ENCODE measurements at places on chromosomes 4 and X. TPM values are rescaled to one million over a fixed set of nuclear protein-coding genes. Genes with fewer than 3 reads are reported as not detected.

Gene OPHN1
- 5.6 TPM for total RNA-seq

- no peak for DNase-seq
These were observed 291.7 kb downstream of the KCNIP4 start for GRCh38 chr4:21656832-21657231.

Gene HSFX2
- total RNA-seq, result not detected

- DNase-seq, result no peak
These were observed 461.0 kb upstream of the GALNT7 start for GRCh38 chr4:172707622-172708021.

Gene MXRA5
- total RNA-seq, result 0.21 TPM

DNA sequence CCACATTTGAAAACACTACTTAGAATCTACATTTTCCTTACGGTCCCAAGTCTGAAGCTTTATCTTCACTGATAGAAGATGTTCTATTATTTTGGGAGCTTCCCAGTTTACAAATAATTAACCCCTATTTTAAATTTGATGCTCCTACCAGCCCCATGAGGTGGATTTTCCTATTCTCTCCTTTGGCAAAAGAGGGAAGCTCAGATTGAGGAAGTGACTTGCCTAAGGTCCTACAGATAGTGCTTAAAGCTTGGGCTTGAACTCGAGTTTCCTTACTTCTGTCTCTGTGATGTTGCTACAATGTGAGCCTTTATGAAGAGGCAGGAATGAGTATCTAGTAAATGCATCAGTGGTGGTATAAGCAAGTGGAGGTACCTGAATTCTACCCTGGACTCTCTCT, 27.5 kb downstream of the HEPH start:
- no peak for DNase-seq

GRCh38 chrX:73940893-73941470, 363.0 kb upstream of the ZCCHC13 start:
- DNase-seq, result no peak

- DNase-seq, result no peak
These were observed 6.8 kb upstream of the OCIAD2 start for GRCh38 chr4:48913346-48913745.

GRCh38 chrX:54564936-54565335, 34.9 kb downstream of the GNL3L start:
- no peak for DNase-seq

- DNase-seq, result no peak
These were observed 127.3 kb upstream of the WDR1 start for GRCh38 chr4:10243856-10244255.

Gene GRPR
- 1.7 TPM for total RNA-seq

Gene FAM241A
- 6.8 TPM for total RNA-seq

DNA sequence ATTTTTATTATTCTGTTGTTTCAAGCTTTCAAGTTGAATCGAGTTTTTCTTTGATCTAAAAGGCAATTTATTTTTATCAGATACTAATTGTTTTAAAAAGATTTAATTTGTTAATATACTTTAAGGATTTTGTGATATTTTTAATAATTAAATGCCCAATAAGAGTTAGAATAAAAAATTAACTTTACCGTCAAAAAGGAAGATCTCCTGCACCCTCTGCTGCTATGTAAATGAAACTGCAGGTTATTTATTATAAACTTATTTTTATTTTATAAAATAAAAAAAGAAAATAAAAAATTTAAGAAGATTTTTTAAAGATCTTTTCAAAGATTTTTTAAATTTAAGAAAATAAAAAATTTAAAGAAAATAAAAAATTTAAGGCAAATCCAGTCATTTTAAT, 166.1 kb downstream of the CCSER1 start:
- DNase-seq, result no peak

Gene SPACA5
- not detected for total RNA-seq

DNA sequence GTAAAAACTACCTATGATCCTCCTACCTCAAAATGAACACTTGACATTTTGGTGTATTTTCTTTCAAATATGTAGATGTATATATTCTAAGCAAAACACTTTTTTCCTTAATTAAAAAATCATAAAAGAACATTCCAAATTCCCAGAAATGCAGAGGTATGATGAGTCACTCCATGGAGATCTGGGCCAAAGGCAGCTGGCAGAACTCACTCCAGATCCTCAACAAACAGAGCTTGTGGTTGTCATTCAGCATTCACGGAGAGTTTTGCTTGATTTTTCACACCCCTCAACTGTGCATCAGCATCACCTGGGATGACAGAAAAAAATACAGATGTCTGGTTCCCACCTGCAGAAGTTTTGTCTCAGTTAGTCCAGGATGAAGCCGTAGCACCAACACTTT, 144.6 kb downstream of the KIT start:
- no peak for DNase-seq

GRCh38 chrX:77975755-77976154, 6.3 kb upstream of the PGAM4 start:
- no peak for DNase-seq

- DNase-seq, result no peak
These were observed 35.3 kb upstream of the SPRY1 start for GRCh38 chr4:123361195-123361861.

- DNase-seq, result no peak
These were observed 448.5 kb downstream of the TRAM1L1 start for GRCh38 chr4:116636917-116637316.

Gene NDUFA1
- 24.5 TPM for total RNA-seq

DNA sequence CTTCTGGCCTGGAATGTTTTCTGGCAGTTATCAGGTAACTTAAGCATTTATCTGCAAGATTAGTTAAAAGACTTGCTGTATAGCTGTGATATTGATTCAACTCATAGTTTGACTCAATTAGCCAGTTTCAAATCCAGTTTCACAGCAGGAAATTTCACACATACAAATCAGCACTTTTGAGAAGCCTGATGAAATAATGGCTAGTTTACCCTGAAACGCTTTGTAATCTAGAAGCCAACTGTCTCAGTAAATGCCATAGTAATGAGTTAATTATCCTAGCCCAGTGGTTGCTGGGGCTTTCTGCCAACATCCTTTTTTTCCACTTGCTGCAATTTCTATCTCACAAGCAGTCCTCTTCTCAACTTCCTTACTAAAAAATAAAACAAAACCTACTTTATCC, 53.1 kb downstream of the ARHGEF38 start:
- no peak for DNase-seq

Gene MAGEE1
- 4.5 TPM for total RNA-seq

- DNase-seq, result no peak
These were observed 253.1 kb upstream of the GPC4 start for GRCh38 chrX:133668225-133668931.

DNA sequence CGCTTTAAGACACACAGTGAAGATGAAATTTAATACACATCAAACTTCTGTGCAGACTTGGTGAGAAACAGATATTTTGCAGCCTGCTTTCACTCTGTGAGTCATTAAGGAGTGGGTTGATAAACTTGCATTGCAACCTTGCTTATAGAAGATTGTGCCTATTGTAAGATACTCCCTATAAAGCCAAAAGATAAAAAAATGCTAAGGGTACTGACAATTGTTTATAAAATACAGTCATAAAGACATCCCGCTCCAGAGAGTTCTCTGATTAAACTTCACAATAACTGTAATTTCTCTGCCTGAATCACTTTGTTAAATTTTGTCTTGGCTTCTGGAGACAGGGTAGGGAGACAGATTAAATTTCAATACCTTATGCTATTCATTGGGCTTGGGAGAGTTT, 49.1 kb downstream of the GALNT7 start:
- no peak for DNase-seq

Gene AKAP4
- total RNA-seq, result not detected

Gene FAM9C
- total RNA-seq, result not detected

DNA sequence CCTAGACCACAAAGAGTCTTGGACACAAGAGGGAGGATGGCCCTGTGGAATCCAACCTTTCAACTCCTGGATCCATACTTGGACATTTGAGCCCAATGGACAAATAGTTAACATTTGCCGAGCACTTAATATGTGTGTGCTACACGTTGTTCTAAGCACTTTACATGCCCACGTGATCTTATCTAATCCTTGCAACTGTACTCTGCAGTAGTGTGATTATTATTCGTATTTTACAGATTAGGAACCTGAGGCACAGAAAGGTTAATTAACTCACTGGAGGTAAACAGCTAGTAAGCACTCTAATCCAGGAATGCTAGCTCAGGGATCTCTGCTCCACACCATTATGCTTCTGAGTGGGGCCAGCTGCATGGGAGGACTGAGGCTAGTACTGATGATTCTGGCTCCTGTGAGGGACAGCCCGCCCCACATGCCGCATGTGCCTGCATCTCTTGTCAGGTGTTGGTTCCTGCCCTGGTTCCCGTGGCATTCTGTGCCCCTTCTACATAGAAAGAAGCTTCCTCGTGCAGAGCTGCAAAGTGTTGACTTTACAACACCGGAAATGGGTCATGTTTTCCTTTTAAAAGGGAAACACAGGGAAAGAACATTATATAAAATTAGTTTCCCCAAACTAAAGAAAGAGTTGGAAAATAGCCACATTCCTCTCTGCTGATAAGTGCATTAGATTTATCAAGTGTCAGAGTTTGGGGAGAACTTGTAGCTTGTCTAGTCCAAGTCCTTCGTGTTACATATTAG, 34.8 kb downstream of the PLAC1 start:
- DNase-seq, result no peak

DNA sequence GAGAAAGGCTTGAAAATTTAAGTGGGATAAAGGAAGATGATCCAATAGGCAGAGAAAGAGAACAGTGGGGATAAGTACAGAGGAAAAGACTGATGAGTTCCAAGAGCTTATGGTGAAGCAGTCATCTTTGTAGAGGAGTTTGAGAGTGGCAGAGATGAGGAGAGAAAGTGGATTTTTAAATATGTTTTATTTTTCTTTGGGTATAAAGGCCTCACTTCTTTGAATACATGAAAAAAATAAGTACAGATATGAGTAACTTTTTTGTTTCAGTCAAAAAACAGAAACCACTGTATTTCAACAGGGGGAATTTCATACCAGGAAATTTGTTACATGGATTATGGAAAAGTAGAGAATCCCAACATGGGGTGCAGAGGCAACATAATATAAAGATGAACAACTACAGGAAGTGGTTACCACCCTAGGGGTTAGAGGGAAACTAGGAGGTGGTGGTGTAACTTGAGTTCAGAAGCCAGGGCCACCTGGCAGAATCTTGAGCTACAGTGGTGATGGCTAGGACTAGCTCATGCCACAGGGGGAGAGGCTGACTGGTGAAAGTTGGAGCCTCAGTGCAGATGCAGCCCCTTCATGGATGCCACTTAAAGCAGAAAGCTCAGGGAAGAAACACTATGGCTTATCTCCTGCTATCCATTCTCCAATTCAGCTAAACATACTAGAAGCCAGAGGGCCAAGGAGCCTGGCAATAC, 3.4 kb upstream of the CYBB start:
- no peak for DNase-seq

Gene COPS4
- total RNA-seq, result 83.5 TPM

- DNase-seq, result no peak
These were observed 14.5 kb downstream of the CDS1 start for GRCh38 chr4:84597450-84597849.

DNA sequence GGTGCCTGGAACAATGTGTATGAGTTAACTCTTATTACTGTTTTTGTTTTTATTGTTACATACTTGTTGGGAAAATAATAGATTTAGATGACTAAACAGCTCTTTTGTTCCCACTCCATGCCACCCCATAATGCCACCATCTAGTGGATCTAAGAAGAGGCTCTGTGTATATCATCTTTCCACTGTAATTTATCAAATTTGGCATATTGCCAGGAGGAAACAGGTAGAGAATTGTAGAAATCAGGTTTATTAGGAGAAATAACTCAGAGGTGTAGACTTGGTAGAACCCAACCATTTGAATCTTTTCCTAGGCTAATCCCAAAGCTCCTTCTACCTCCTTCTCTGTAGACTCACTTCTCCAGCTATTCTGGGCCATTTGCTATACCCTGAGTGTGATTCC, 150.6 kb downstream of the GATB start:
- DNase-seq, result no peak

Gene RTL3
- not detected for total RNA-seq

- no peak for DNase-seq
These were observed 57.4 kb downstream of the PSAPL1 start for GRCh38 chr4:7377223-7377865.

DNA sequence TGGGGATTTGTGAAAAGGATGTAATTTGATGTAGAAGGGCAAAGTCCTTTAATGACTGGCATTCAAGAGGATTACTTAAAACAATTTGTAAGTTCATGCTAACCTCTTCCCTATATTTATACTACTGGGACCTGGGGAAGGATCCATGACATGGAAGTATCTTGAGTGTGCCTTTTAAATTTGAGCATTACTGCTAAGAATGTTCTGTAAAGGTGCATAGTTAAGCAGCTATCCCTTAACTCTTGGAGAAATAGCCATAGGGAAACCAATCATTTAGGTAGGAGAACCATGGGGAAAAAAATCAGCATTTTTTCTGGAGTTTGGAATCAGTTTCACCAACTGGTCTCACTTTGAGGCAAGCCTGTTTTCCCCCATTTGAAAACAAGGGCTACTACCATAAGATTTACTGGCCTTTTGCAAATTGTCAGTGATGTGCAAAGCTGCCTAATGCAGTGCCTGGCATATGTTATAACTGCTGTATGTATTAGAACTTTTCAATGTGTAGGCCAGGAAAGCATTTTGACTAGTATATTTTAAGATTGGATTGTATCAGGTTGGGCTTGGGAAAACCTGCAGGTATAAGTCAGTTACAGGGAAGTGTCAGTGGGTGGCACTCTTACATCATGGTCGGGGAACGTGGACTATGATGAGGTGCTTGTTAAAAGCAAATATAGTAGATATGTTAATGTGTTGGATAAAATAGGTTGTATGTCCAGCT, 72.1 kb downstream of the PRSS12 start:
- no peak for DNase-seq

- DNase-seq, result no peak
These were observed 352.2 kb upstream of the CPEB2 start for GRCh38 chr4:14650127-14650526.

DNA sequence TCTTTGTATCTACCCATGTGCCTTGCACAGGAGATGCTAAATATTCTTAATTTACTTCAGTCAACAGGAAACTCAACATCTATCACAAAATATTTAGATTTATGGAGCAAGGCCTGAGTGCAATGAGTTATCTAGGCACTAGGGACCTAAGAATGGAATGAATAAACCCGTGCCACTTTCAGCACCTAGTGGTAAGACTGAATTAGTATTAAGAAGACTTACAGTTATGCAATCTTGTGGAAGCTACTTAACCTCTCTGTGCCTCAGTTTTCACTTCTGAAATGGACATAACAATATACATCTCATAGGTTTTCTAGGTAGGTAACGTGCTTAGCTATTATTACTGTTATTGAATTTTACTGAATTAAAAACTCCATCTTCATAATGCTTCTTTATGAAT, 144.6 kb upstream of the MAP3K15 start:
- DNase-seq, result no peak

- no peak for DNase-seq
These were observed 229.1 kb downstream of the DCTD start for GRCh38 chr4:182688081-182688480.

Gene HTN1
- total RNA-seq, result not detected

Gene IGFBP7
- total RNA-seq, result 6,655 TPM
